ENCODE measurements at places on chromosomes 2 and 18. TPM values are rescaled to one million over a fixed set of nuclear protein-coding genes. Genes with fewer than 3 reads are reported as not detected.
A peak's percentile ranks its signal among the peaks of the same experiment; 100 is the strongest.

Gene MYCN
- 142 TPM for total RNA-seq

Gene COL4A3
- 0.34 TPM for total RNA-seq

Gene CCDC74A
- 14.9 TPM for total RNA-seq

Gene ATP6V1B1
- total RNA-seq, result not detected

Gene GALNT3
- 22.6 TPM for total RNA-seq

Gene NOTO
- total RNA-seq, result 0.44 TPM

Gene FTCDNL1
- 0.97 TPM for total RNA-seq

Gene FAM110C
- 13.2 TPM for total RNA-seq

Gene AKAIN1
- total RNA-seq, result not detected

Gene KCNIP3
- 1.9 TPM for total RNA-seq

Gene LRPPRC
- total RNA-seq, result 167 TPM

Gene CNGA3
- total RNA-seq, result not detected

Gene IL36B
- not detected for total RNA-seq

- no peak for DNase-seq
Measured at GRCh38 chr2:238580486-238580885, 153.8 kb downstream of the ASB1 start.

DNA sequence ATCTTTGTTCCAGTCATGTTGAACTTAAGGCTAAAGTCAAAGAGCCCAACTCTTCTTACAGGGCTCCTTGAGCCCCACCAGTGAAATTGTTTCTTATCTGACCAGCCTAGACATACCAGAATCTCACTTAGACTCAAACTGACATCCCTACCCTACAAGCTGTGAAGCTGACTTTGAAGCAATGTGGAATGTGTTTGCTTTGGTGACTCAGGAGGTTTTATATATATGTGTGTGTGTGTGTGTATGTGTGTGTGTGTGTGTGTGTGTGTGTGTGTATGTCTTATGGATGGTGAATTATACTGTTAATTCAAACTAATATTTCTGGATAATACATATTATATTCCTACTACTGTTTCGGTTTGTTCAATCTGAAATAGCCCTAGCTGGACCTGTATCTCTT is 67.3 kb downstream of the CAMKMT start:
- DNase-seq, result no peak

GRCh38 chr2:141380008-141380979 is 750.5 kb downstream of the LRP1B start:
- DNase-seq, result no peak

DNA sequence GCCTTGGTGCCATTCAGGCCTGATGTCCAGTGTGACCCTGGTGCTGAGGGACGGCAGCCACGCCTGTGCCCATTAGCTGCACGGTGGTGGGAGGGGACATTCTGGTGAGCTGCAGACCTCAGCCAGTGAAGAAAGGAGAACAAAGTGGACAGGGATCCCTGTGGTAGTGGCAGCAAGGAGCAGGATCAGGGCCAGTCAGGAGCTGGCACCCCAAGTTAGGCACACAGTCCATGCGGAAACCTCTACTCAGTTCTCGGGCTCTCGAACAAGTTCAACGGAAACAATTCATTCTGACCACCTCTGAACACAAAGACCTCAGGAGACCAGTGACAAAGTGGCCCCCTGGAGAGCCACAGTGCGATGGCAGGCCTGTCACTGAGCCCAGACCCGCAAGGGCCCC is 30.1 kb downstream of the COA5 start:
- no peak for DNase-seq

GRCh38 chr2:17476830-17477229 is 41.4 kb downstream of the RAD51AP2 start:
- no peak for DNase-seq

GRCh38 chr18:39675368-39675767 is 2109.8 kb upstream of the CELF4 start:
- DNase-seq, result no peak

- DNase-seq, result no peak
Measured at GRCh38 chr2:136990316-136990715, 225.0 kb downstream of the THSD7B start.

- no peak for DNase-seq
Measured at GRCh38 chr2:111100765-111101162, 19.9 kb upstream of the BCL2L11 start.

- no peak for DNase-seq
Measured at GRCh38 chr2:240292619-240293525, 142.6 kb upstream of the GPC1 start.

GRCh38 chr2:42141687-42142546 is 27.2 kb upstream of the EML4 start:
- no peak for DNase-seq

GRCh38 chr18:56235071-56235470 is 403.3 kb downstream of the TXNL1 start:
- no peak for DNase-seq

- no peak for DNase-seq
Measured at GRCh38 chr2:101802329-101802728, 104.8 kb downstream of the MAP4K4 start.

GRCh38 chr2:53941749-53942148 is 29.0 kb downstream of the PSME4 start:
- DNase-seq, result no peak

GRCh38 chr2:44981714-44982108 is 27.5 kb downstream of the SIX2 start:
- DNase-seq, result peak; percentile 93

DNA sequence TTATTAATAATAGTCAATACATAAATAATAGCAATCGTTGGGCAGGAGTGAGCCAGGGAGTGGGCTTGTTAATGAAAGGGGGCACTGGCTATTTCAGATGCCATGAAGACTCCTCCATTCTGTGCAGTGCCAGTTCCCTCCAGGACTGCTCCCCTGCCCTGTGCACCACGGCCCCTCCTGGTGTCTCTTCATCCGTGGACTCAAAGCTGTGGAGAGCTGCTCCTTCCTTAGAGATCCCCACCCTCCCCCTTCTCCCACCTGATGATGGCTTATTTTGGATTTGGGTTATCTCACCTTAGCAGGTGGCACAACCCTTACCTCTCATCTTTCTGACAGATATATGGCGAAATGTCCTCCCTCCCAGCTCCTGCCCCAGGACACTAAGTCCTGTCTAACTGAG is 3.1 kb upstream of the CELF4 start:
- no peak for DNase-seq

DNA sequence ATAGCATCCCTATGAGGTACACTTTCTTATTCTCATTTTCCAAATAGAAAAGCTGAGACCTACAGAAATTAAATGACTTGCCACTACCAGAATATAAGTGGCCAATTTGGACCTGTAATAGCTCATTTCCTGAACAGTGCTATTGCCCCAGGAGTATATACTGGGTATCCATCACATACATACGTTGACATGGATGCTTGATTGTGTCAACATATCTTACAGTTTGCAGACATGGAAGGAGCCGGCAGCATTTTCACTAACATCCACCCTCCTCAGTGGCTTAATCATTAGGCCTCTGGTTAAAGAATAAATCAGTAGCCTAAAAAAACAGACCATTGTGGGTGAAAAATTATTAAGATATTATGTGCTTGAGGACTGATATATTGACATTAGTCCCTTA is 829.3 kb downstream of the LRP1B start:
- DNase-seq, result no peak

- no peak for DNase-seq
Measured at GRCh38 chr2:48567671-48568070, 37.7 kb downstream of the STON1 start.

GRCh38 chr2:158539176-158540005 is 82.6 kb downstream of the PKP4 start:
- DNase-seq, result no peak

DNA sequence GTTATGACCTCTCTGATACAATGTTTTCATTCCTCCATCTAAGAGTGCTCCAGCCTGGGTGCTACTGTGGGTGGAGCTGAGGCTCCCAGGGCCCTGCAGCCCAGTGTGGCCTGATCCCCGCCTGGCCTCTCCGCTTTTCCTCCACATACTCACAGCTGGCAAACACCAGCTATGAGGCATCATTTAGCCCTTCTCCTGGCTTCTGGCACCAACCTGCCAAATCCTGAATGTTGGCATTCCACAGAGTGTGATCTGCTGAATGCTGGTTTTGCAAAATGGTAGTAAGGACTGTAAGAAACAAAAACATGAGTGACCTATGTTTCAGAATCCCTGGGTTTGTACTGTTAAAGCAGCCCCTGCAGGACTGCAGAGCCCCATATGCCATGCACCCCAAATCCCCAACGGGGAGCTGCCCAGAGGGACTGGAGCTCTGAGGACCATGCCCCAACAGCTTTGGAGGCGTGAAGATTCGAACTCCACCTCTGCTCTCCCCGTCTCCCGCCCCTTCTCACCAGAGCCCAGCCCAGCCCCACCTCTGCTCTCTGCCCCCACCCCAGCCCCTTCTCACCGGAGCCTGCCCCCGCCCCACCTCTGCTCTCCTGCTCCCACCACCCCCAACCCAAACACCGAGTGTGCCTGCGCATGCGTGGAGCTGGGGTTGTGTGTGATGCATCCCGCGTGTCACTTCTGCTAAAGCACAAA is 4.2 kb downstream of the SLC66A2 start:
- DNase-seq, result no peak

- DNase-seq, result no peak
Measured at GRCh38 chr2:31397094-31397493, 17.4 kb downstream of the XDH start.

DNA sequence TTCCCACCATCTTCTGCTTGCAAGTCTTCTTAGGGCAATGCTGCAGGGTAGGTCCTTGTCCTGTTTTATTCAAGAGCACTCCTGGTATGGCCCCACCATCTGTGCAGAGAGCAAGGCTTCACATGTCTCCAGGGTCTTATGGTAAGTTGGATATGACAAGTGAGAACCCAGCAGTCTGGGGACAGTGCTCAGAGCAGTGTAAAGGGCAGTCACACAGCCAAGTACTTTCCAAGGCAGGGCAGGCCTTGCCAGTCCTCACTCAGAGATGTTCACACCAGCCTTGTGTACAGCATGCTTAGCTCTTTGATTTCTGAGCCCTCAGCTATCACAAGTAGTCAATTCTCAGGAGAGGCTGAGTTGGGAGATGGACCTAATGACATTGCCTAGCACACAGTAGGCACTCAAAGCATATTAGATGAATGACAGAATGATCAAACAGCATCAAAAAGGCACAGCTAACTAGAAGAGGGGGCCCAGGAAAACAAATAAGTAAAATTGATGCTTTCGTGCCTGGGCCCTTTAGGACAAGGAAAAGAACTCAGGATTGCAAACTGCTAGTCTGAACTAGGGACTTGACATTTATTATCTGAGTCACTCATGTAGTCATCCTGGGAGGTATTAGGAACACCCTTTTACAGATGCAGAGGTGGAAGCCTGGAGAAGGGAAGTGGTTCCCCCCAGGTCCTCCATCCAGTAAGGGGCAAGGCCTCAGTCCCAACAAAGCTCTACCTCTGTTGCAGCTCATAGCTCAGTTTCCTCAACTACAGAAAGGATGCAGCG is 86.7 kb upstream of the CTAGE1 start:
- no peak for DNase-seq

- no peak for DNase-seq
Measured at GRCh38 chr2:9663008-9663879, 32.4 kb upstream of the YWHAQ start.

DNA sequence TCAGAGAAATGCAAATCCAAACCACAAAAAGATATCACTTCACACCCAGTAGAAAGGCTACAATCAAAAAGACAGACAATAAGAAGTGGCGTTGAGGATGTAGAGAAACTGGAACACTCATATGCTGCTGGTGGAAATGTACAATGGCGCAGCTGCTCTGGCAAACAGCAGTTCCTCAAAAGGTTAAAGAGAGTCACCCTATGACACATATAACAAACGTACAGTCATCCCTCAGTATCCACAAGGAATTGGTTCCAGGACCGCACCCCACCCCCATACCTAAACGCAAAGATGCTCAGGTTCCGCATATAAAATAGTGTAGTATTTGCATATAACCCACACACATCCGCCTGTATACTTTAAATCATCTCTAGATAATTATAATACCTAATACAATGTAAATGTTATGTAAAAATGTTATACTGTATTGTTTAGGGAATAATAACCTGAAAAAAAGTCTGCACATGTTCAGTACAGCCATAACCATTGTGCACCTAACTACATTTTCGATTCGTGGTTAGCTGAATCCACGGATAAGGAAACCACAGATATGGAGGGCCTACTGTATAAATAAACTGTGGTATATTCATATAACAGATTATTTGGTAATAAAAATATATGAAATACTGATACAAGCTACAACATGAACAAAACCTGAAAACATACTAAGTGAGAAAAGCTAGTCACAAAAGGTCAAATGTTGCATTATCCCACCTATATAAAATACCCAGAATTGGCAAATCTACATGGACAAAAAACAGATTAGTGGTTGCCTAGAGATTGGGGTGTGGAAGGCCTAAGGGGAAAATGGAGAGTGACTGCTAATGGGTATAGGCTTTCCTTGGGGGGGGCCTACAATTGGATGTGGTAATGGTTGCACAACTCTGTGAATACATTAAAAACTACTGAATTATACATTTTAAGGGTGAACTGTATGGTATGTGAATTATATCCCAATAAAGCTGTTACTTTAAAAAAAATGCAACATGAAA is 37.5 kb downstream of the UXS1 start:
- no peak for DNase-seq

- no peak for DNase-seq
Measured at GRCh38 chr2:148957023-148957422, 81.5 kb upstream of the LYPD6B start.

- no peak for DNase-seq
Measured at GRCh38 chr2:206783718-206784117, 18.3 kb downstream of the FASTKD2 start.

DNA sequence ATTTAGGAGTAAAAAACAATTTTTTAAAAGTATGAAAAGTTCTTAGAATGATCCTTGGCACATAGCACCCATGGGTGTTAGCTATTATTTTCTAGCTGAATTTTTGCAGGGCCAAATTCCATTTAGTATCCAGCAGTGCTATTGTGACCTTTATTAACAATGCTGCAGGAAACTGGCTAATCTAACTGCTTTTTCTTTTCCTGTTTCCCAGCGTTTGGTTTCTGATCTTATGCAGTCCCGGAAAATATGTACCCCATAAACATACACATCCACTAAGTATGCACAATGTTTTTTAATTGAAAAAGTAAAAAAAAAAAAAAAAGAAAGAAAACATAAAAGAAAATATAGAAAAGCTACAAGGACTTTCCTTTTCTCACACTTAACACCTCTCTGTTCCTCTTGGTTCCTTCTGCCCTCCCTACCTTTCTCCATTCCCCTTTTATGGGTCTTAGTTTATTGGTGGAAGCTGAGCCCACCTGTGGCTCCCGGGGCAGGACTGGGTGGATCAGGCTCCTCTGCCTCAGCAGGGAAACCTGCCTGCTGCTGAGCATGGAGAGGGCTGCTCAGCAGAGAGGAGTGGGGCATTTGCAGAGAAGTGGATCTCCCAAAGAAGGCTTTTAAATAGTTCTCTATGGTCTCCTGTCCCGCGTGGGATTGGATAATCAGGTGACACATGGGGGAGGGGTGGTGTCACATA is 9.3 kb upstream of the SLC16A14 start:
- DNase-seq, result no peak

GRCh38 chr2:75079575-75079974 is 119.7 kb downstream of the TACR1 start:
- no peak for DNase-seq

- DNase-seq, result no peak
Measured at GRCh38 chr2:159139216-159139933, 147.1 kb downstream of the WDSUB1 start.
